ENCODE measurements at places on chromosomes 13 and 19.

DNA sequence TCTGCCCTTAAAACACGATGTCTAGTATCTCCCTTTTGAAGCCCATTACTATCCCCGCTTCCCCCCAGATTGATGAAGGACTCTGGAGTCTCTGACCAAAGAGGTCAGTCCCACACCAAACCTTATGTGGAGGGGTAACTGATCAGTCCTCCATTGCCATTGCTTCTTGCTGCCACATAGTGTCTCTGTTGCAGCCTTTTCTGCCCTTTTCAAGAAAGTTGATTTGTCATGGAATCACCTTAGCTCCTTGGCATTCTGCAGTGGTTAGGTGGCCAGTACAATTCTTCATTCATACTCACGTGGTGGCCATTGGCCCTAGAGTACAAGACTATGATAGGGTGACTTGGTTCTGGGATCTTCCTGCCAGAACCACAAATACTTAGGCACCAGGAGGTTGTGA, 8.4 kb upstream of the HTR2A start:
- H3K27me3 ChIP-seq: peaks cover 38% of the 10 kb centered on the region
- H3K27ac ChIP-seq: no peak overlapping the region
- no peaks in the 10 kb centered on the region for H3K36me3 ChIP-seq
- H3K4me3 ChIP-seq: no peak overlapping the region

GRCh38 chr19:12965017-12965811, 4.2 kb upstream of the DAND5 start:
- peaks cover 4% of the 10 kb centered on the region for H3K36me3 ChIP-seq
- peak overlapping the region; percentile 97 for H3K4me3 ChIP-seq
- H3K27me3 ChIP-seq: no peaks in the 10 kb centered on the region
- DNase-seq: peak; percentile 77
- peak overlapping the region; percentile 65 for H3K27ac ChIP-seq

DNA sequence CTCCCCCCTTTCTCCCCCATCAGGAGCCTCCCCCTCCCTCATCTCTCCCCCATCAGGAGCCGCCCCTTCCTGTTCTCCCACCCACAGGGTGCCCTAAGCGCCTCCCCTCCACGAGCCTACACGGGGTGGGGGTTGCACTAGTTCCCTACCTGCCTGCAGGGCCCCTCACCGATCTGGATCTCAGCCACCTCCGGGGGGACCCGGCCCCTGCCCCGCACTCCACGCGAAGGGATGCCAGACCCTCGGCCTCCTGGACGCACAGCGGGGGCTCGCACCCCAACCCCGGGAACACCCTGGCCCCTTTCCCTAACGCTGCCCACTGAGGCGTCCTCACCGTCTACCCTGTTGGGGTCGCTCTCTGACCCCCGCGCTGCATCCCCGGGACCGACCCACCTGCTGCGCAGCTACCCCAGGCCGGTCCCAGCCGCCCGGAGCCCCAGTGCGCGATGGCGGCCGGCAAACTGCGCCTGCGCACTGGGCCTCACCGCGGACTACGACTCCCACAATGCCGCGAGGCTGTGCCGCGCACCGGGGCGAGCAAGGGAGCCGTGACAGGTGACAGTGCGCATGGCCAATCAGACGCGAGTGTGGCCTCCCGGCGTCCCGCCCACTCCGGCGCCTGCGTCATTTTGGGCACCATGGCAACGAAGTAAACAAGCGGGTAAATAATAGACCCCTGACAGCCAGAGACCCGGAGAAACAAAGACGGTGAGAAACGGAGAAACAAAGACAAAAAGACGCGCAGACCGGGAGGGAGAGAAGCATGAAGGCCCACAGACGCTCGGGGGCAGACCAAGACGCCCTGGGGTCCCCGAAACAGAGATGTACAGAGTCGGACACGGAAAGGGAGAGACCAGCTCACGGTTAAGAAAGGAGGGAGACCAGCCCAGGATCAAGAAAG, at the start of gene ZSCAN18:
ZSCAN18 (minus strand) TSS at position 451 of the 901 bp plus-strand sequence. CDS start 7,964 bp downstream, outside the sequence.
- peak within 1 kb of the TSS; percentile 82 for H3K4me3 ChIP-seq
- H3K27ac ChIP-seq: peak within 1 kb of the TSS; percentile 94
- H3K4me1 ChIP-seq: peaks cover 5% of the 10 kb centered on the region
- no peaks in the 10 kb centered on the region for H3K27me3 ChIP-seq

GRCh38 chr19:35633727-35634440, 5.0 kb downstream of the RBM42 start:
- no peaks in the 10 kb centered on the region for H3K27me3 ChIP-seq
- H3K27ac ChIP-seq: no peak overlapping the region
- DNase-seq: no peak
- peaks cover 19% of the 10 kb centered on the region for H3K4me1 ChIP-seq
- H3K4me3 ChIP-seq: no peak overlapping the region

DNA sequence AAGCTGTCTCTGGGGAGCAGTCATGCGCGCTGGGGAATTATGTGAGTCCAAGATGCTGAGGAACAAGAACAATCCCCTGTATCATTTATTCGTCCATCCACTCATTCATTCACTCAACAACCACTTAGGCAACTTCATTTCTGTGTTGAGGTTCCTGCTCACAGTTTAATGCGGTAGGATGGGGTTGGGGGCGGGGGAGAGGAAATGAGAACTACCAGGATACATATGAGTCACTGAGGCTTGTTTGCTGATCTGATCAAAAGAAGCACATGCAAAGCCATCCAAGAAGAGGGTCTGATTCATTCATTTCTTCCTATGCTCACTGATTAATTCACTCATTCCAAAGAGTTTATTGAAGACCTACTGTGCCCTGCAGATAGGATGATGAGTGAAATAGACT, 20.9 kb downstream of the ZNF536 start:
- H3K36me3 ChIP-seq: no peaks in the 10 kb centered on the region
- H3K27me3 ChIP-seq: peaks cover 4% of the 10 kb centered on the region
- H3K4me1 ChIP-seq: no peaks in the 10 kb centered on the region
- no peak for DNase-seq

DNA sequence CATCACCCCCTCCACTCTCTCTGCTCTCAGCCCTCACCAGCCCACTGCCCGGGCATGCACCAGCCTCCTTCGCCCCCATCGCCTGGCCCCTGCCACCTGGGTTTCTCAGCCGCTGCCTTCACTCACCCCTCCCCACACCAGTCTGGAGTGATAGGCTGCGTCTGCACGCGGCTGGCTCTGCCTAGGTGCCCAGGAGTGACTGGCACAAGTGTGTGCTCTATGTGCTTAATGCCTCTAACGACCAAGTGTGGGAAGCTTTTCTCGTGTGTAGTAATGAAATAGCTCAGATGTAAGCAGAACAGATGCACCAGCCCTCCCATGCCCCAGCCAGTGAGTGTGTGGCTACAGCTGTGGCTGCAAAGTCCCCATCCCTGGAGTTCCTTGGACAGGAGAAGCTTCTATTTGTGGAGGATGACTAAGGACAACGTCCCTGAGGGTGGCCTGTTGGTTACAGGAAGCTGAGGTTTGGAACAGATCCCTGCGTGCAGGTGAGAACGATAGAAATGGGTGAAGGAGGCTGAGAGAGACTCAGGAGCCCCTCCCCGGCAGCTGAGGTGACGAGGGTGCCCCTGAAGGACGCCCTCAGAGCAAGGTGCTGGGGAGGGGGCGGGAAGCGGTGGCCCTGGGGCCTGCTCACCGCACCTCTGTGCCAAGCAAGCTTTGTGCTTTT, 35.6 kb downstream of the ATP11A start:
- H3K4me3 ChIP-seq: peak overlapping the region; percentile 68
- H3K36me3 ChIP-seq: no peaks in the 10 kb centered on the region

GRCh38 chr19:58385891-58386575, 1.0 kb upstream of the RPS5 start:
- peaks cover 31% of the 10 kb centered on the region for H3K4me1 ChIP-seq
- no peaks in the 10 kb centered on the region for H3K27me3 ChIP-seq
- no peak for DNase-seq
- H3K27ac ChIP-seq: peak overlapping the region; percentile 95
- H3K4me3 ChIP-seq: peak overlapping the region; percentile 90

DNA sequence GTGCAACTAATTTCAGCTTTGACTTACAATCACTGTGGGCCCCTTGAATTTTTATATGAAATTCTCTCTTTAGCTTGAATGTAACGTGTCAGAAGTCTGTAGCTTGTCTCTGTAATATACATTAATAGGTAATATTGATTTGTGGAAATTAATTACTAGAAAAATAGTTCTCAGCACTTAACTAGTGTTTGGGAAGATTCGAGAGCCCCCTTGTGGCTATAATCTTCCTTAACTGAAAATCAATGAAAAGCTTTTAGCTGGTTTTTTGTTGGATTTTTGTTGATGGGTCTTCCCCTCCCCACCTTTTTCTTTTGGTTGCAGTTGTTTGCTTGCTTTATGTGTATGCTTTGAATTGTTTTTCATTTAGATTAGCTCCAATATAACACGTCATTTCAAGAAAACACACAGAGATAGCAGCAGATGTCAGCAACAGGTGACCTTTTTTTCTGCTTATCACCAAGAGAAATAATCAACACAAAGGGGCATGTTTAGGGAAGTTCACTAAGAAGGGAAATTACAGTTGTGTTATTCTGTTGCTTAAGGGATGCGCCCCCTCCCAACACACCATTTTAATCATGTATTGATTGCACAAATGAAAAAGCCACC, 176.8 kb downstream of the OXGR1 start:
- no peak overlapping the region for H3K4me3 ChIP-seq
- no peak for DNase-seq
- H3K27me3 ChIP-seq: peaks cover 5% of the 10 kb centered on the region
- no peaks in the 10 kb centered on the region for H3K4me1 ChIP-seq
- H3K36me3 ChIP-seq: no peaks in the 10 kb centered on the region

DNA sequence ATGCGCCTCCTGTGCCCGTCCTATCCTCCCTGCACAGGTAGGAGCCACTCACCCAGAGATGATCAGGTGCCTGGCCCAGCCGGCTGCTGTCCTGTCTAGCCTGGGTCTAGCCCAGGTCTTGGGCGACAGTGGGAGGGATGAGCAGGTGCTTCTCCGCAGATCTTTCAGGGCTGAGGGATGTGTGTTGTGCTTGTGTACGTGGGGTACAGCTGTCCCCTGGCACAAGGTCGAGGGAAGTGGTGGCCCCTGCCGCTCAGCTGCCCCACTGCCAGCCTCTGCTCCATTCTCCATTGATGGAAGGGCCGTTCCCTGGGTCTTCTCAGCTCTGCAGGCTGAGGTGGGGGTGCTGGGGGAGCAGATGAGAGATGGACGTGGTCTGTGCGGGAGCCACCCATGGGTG, 13.0 kb downstream of the WTIP start:
- DNase-seq: no peak
- H3K4me3 ChIP-seq: no peak overlapping the region
- H3K4me1 ChIP-seq: peaks cover 3% of the 10 kb centered on the region
- H3K27ac ChIP-seq: no peak overlapping the region

DNA sequence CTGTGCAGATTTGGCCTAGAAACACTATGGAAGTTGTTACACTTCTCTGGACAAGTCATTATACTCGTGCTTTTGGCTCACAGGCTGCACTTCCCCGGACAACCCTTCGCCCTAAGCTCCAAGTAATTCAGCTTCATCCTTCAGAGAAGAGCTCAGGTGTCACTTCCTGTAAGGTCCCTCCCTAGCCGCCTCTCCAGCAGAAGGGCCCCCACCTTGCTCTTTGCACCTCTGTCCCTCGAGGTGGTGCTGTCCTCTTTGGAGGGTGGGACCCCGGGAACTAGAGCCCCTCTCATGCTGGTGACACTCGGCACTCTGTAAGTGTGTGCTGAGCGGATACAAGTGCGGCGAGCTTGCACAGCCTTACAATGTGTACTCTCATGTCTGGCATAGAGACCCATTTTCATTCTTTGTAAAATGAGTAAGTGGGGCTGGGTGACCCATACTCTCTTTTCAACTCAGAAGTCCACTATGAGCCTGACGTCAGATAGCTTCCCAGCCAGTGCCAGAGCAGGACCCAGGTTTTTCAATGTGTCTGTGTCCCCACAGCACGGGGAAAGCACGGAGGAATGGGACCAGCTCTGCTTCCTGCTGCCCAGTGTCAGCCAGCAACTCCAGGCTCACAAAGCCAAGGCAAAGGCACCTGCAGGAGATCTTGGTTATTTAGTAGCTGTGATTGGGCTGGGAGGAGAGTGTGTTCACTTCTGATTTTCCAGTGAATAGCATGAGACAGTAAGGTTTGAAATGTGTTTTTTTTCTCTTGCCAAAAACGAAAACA, 26.9 kb downstream of the CHAMP1 start:
- no peak overlapping the region for H3K4me3 ChIP-seq
- H3K4me1 ChIP-seq: peaks cover 3% of the 10 kb centered on the region
- peaks cover 10% of the 10 kb centered on the region for H3K27me3 ChIP-seq
- no peak overlapping the region for H3K27ac ChIP-seq

- no peak overlapping the region for H3K4me3 ChIP-seq
- H3K27ac ChIP-seq: peak overlapping the region; percentile 29
- H3K4me1 ChIP-seq: no peaks in the 10 kb centered on the region
- H3K36me3 ChIP-seq: peaks cover 3% of the 10 kb centered on the region
- DNase-seq: no peak
Measured at GRCh38 chr13:51380269-51380668, 40.8 kb downstream of the SERPINE3 start.

- peaks cover 9% of the 10 kb centered on the region for H3K4me1 ChIP-seq
- H3K27ac ChIP-seq: no peak overlapping the region
Measured at GRCh38 chr19:4581666-4582553, 22.4 kb upstream of the SEMA6B start.

DNA sequence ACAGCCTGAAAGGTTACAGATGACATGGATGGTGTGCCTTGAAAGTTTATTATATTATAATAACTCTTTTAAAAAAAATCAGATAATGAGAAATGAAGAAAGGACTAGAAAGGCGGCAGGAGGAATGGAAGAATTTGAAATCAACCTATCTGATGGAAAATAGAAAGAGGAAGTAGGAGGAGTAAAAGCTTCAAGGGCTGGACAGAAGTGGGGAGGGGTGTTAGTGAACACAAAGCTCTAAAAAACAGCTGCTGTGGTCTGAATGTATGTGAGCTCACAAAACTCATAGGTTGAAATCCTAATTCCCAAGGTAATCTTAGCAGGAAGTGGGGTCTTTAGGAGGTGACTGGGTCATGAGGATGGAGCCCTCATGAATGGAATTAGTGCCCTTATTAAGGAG, 19.5 kb downstream of the CCDC70 start:
- H3K4me3 ChIP-seq: no peak overlapping the region
- no peak overlapping the region for H3K27ac ChIP-seq
- peaks cover 8% of the 10 kb centered on the region for H3K27me3 ChIP-seq
- DNase-seq: no peak

- peaks cover 13% of the 10 kb centered on the region for H3K36me3 ChIP-seq
- no peak overlapping the region for H3K27ac ChIP-seq
- DNase-seq: no peak
- peaks cover 55% of the 10 kb centered on the region for H3K27me3 ChIP-seq
- peaks cover 20% of the 10 kb centered on the region for H3K4me1 ChIP-seq
Measured at GRCh38 chr19:30224689-30225606, 147.2 kb upstream of the ZNF536 start.

Data from T-helper 17 cell (primary cell).